ENCODE measurements at places on chromosomes 6 and 20. TPM values are rescaled to one million over a fixed set of nuclear protein-coding genes. Genes with fewer than 3 reads are reported as not detected.

The HMGCLL1 gene
- 10.8 TPM for total RNA-seq

The CDSN gene
- not detected for total RNA-seq

The TAGAP gene
- 9.8 TPM for total RNA-seq

The DZANK1 gene
- total RNA-seq, result 1.6 TPM

The ADAM33 gene
- 162 TPM for total RNA-seq

The MROH8 gene
- 1.9 TPM for total RNA-seq

The CMTR1 gene
- 39.3 TPM for total RNA-seq

GRCh38 chr6:984031-984430, 291.1 kb upstream of the EXOC2 start:
- no peaks in the 10 kb centered on the region for H3K4me1 ChIP-seq

DNA sequence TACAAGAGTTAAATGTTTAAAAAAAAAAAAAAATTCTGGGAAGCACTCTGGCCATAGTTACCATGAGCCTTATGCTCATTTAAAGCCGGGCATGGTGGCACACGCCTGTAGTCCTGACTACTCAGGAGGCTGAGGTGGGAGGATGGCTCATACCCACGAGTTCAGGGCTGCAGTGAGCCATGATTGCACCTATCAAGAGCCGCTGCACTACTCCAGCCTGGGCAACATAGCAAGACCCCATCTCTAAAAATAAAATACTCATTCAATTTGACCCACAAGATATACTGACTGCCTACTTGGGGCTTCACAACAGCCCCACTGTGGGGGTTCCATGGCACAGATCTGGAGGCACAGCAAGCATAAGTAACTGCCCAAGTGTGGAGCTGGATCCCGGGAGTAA, 112.0 kb upstream of the NFATC2 start:
- no peaks in the 10 kb centered on the region for H3K36me3 ChIP-seq
- no peak overlapping the region for H3K27ac ChIP-seq
- DNase-seq, result no peak
- peaks cover 11% of the 10 kb centered on the region for H3K4me1 ChIP-seq
- H3K27me3 ChIP-seq, result no peaks in the 10 kb centered on the region
- no peak overlapping the region for H3K4me3 ChIP-seq

DNA sequence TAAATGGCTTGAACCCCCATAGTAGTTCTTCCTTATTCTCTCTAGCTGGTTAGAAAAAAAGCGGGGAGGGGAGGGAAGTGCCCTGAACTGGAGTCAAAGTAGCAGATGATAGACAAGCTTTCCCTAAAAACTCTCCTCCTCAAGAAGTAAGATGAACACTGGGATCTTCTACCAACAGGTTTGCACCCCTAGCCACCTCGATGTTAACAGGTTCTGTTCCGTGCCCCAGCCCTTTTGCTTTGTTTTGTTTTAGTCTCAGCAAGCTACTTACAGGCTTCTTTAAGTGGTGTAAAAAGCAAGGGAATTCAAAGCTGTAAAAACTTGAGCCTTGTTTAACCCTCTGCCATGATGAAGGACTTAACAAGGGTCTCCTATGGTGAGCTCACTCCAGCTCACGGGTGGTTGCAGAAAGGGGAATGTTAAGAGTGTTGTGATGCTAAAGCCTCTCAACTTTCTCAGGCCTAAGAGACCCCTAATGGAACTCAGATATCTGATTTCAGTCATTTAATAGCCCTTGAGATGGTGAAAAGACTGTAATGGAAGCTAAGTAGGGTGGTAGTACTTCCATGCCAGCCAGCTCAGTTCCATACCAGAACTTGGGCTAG, 106.0 kb downstream of the FOXO3 start:
- H3K4me1 ChIP-seq, result peaks cover 81% of the 10 kb centered on the region
- H3K36me3 ChIP-seq, result peaks cover 49% of the 10 kb centered on the region
- no peak overlapping the region for H3K4me3 ChIP-seq
- DNase-seq, result no peak
- H3K27me3 ChIP-seq, result no peaks in the 10 kb centered on the region

DNA sequence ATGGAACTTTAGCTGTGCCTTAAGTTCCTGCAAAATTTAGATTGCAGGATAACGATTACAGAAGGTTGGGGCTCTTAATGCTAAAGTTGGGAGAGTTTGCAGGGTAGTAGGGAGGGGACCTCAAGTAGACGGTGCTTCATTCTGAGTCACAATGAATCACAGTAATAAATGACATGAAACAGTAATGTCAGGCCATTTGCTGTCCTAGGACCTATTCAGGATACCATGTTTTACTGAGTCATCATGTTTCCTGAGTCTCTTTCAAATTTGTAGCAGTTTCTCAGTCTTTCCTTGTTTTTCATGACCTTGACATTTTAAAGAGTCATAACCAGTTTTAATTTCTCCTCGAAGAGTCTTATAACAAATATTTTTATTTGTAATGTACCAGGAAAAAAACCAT, 406.9 kb upstream of the MAP3K7 start:
- H3K4me1 ChIP-seq, result no peaks in the 10 kb centered on the region
- H3K27ac ChIP-seq, result no peak overlapping the region
- H3K27me3 ChIP-seq, result no peaks in the 10 kb centered on the region
- H3K36me3 ChIP-seq, result no peaks in the 10 kb centered on the region

DNA sequence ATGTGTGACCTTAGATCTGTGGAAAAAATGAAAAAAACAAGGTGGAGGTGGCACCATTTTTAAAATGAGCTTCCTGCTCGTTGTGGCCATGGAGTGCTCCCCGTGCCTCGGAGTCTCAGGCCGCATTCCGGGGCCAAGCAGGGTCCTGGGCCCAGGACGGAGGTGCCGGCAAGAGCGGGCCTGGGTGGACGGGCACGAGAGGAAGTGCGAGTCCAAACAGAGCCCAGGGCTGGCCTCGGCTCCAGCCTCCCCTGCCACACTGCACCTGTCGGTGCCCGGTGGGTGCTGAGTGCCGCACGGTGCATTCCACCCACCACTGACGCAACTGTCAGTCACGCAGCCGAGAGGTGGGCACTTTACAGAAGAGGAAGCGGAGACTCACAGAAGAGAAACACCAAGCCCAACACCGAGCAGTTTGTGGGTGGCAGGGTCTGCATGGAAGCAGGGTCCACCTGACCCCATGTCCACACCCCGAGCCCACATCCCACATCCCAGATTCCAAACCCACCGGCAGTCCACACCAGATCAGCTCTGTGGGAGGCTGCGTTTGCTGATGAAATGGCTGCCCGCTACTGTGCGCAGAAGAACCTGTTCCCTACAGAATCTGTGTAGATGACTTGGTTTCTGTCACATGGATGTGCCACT, 97.7 kb downstream of the PSMB1 start:
- H3K36me3 ChIP-seq, result no peaks in the 10 kb centered on the region
- DNase-seq, result no peak
- no peak overlapping the region for H3K4me3 ChIP-seq
- H3K27me3 ChIP-seq, result no peaks in the 10 kb centered on the region

DNA sequence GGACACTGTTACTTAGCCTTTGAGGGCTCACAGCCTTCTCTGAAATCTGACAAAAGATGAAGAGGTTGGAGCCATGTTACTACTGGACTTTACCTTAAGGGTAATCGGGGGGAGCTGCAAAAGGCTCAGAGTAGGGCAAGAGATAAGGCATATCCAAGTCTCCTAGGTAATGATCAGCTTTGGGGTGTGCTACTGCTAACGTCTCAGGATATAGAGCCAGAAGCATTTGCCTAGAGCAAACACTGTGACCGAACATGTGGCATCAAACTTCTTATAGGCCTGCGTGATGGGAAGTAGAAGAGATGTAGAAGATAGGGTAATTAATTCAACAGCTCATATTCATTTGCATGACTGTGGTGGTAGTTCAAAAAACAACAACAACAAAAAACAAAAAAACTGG, 11.1 kb downstream of the UBE2V1 start:
- no peaks in the 10 kb centered on the region for H3K27me3 ChIP-seq
- no peak overlapping the region for H3K4me3 ChIP-seq
- no peaks in the 10 kb centered on the region for H3K36me3 ChIP-seq
- H3K4me1 ChIP-seq, result no peaks in the 10 kb centered on the region
- peak overlapping the region; percentile 15 for H3K27ac ChIP-seq

DNA sequence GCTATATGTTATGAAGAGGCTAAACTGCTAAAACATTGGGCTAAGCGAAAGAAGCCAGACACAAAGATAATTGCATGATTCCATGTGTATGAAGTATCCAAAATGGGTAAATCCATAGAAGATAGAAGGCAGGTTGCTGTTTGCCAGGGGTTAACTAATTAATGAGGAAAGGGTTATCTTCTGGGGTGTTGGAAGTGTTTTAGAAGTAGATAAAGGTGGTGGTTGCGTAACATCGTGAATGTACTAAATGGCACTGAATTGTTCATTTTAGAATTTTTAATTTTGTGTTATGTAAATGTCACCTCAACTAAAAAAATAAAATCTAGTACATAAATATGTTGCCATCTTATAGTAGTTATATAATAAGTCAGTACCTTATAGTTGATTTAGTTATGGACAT, 104.4 kb upstream of the ADGRF4 start:
- H3K4me1 ChIP-seq, result no peaks in the 10 kb centered on the region
- peaks cover 3% of the 10 kb centered on the region for H3K36me3 ChIP-seq
- no peak for DNase-seq
- H3K27me3 ChIP-seq, result no peaks in the 10 kb centered on the region

DNA sequence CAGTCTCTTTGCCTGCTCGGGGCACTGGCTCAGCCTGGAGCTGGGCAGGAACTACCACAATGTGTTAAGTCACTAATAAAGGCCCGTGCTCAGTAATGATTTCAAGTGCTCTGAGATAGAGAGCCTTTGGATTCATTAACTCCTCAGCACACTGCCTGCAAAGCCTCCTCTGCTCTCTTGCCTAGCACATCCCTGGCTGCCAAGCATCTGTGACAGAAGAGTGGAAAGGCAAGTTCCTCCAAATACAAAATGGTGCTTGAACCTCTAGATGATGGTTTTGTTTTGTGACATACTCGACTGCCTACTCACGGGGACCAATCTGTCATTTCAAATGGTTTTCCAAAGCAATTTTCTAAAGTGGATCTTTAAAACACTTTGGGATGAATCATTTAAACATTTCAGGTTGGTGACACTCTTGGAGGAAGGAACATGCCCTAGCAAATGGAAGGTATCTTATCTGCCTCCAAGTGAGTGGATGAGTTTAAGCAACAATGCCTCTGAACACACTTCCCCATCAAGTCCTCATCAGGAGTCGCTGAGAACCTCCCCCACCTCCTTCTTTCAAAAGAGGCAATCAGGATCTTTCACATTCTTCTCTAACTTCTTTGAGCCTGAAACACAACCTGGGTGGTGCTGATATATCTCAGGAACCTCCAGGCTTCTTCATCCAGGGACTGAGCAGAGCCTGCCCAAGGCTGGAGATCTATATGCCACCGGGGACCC, 35.8 kb downstream of the METTL24 start:
- no peaks in the 10 kb centered on the region for H3K36me3 ChIP-seq
- no peaks in the 10 kb centered on the region for H3K27me3 ChIP-seq

DNA sequence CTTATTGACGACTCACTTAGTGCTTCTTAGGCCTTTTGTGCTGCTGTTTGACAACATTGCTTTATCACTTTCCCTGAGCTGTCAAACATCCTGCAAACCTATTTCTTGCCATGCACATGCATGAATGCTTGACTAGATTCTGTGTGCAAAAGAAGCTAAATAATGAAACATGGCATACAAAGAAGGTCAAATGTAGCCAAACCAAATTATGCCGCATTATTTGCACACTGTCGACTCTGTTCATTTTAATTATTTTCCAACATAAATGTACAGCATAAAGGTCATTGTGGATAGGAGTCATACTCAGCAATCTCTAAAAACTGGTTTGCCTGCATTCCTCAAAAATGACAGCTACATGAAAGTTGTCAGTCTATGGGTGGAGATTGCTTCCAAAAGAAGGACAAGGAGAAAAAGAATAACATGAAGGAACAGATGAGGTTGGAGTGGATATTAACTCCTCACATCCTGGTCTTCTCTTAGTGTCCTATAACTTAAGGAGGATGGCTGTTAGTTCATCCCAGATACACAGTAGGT, 123.1 kb upstream of the STXBP5 start:
- H3K4me1 ChIP-seq, result no peaks in the 10 kb centered on the region
- H3K36me3 ChIP-seq, result no peaks in the 10 kb centered on the region
- no peak overlapping the region for H3K4me3 ChIP-seq

- H3K4me1 ChIP-seq, result peaks cover 5% of the 10 kb centered on the region
- no peak overlapping the region for H3K27ac ChIP-seq
- DNase-seq, result no peak
- no peaks in the 10 kb centered on the region for H3K36me3 ChIP-seq
- no peak overlapping the region for H3K4me3 ChIP-seq
- H3K27me3 ChIP-seq, result no peaks in the 10 kb centered on the region
Observed at GRCh38 chr6:137361701-137362100, 132.5 kb downstream of the OLIG3 start.

GRCh38 chr20:23645575-23645974, 7.8 kb upstream of the CST3 start:
- H3K4me3 ChIP-seq, result no peak overlapping the region
- no peak overlapping the region for H3K27ac ChIP-seq
- no peaks in the 10 kb centered on the region for H3K36me3 ChIP-seq
- DNase-seq, result no peak

DNA sequence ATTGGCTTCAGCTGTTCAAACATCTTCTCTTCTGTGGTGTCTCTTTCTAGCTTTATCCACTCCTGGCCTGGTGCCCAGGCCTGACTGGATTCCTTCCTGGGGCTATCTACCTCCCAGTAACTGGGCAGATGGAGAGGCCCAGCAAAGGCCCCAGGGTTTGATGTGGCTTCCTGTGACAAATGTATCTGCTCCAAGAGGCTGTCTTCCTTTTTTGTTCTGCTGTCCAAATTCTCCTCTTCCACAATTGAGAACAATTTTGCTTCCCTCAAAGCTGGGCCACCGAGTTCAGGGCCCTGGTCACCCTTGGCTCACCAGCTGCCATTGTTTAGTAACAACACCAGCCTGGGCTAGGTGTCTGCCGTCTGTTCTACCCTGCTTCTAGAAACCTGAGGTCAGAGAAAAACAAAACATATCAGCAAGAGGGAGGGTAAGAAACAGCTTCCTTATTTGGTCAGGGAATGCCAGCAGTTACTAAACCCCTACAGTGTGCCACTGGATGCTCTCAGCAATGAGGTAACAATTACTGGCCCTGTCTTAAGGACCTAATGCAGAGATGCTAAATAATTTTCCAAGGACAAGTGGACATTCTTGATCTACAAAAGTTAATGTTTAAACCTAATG, 3.9 kb downstream of the ZFP57 start:
- peaks cover 21% of the 10 kb centered on the region for H3K27me3 ChIP-seq
- H3K4me1 ChIP-seq, result no peaks in the 10 kb centered on the region
- DNase-seq, result no peak
- no peaks in the 10 kb centered on the region for H3K36me3 ChIP-seq

- peak overlapping the region; percentile 58 for H3K27ac ChIP-seq
- no peaks in the 10 kb centered on the region for H3K27me3 ChIP-seq
- H3K36me3 ChIP-seq, result no peaks in the 10 kb centered on the region
- H3K4me3 ChIP-seq, result no peak overlapping the region
- peaks cover 12% of the 10 kb centered on the region for H3K4me1 ChIP-seq
Observed at GRCh38 chr6:71403422-71404134, 115.0 kb downstream of the OGFRL1 start.

- peaks cover 6% of the 10 kb centered on the region for H3K27me3 ChIP-seq
- H3K4me1 ChIP-seq, result no peaks in the 10 kb centered on the region
- no peak overlapping the region for H3K4me3 ChIP-seq
- DNase-seq, result no peak
- no peak overlapping the region for H3K27ac ChIP-seq
Observed at GRCh38 chr6:41519745-41520699, 26.2 kb upstream of the FOXP4 start.

GRCh38 chr6:169627736-169628607, 73.9 kb downstream of the WDR27 start:
- DNase-seq, result no peak
- H3K27me3 ChIP-seq, result no peaks in the 10 kb centered on the region
- no peak overlapping the region for H3K4me3 ChIP-seq
- peaks cover 2% of the 10 kb centered on the region for H3K36me3 ChIP-seq
- no peak overlapping the region for H3K27ac ChIP-seq
